CD4-positive, alpha-beta T cell treated with Interleukin-6 at 100 ng/mL for 8 hours (primary cell): ENCODE measurements at places on chromosomes 6 and 20.

GRCh38 chr6:16819752-16820151 is 58.5 kb upstream of the ATXN1 start:
- DNase-seq: no peak

DNA sequence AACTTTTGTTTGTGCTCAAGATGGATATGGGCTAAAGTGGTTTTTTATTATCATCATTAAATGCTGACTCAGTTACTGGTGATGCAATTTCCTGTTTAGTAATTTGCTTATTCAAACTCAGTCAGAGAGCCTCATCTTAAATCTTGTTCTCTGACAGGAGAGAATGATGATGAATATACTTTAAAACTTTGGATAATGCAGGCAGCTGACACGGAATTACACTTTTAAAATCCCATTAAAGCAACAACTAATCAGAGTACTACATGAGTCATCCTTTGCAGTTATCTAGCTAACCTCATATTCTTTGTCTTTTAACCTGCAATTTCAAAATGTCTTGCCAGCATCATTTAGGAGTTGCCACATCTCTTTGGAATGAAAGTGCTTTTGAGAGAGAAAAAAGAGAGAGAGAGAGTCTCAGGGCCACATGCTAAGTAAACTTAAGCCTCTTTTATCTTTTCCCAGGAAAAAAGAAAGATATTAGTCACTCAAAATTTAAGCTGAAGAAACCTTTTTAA is 9.2 kb upstream of the C6orf141 start:
- DNase-seq: no peak

DNA sequence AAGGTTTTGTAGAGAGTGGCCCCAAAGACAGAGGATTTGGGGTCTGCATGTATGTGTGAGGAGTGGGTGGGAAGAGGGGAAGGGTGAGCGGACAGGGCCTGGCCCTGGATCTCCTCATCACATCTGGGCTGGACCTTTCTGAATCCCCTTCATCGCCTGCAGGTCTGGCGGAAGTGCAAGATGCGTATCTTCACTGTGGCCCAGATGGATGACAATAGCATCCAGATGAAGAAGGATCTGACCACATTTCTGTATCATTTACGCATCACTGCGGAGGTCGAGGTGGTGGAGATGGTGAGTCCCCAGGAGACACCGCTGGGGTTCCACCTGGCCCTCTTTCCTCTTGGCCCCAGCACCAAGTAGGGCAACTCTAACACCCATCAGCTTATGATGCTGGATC is 24.4 kb downstream of the SLC12A5 start:
- DNase-seq: no peak

DNA sequence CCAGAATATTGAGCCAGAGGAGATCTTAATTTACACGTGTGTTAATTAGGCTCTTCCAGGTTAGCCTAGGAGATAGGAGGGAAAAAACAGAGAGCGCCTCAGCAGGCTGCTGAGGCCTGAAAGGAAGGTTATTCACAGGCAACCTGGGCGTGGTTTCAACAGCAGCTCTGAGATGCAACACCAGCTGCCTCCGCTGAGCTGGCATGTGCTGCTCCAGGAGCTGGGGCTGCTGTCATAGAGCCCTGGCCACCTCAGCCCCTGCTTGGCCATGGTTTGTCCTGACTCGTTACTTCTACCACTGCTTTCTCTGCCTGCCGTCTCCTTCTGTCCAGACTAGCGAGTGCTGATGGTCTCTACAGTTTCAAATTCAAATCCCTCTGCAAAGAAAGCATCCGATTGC is 32.4 kb upstream of the RPP40 start:
- DNase-seq: no peak

DNA sequence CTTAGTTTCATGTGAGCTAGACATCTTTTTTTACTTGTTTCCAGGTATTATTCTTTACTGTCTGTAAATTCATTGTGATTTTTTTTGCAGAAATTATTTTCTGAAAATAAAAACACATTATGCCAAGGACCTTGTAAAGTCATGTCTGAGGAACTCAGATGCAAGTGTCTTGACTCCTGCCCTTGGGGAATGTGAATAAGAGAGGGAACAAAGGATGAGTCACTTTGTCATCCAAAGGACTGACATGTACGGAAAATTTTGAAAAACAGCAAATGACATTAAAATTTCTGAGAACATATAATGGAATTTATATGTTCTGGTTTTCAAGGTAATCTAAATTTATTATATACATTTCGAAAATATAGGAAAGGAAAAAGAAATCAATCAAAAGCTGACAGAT is 660.4 kb downstream of the CD109 start:
- DNase-seq: no peak

GRCh38 chr6:118992186-118992795 is 57.3 kb upstream of the MCM9 start:
- DNase-seq: no peak

- DNase-seq: no peak
Observed at GRCh38 chr6:106586815-106587415, 42.4 kb downstream of the RTN4IP1 start.

GRCh38 chr20:59322585-59323454 is 22.4 kb downstream of the EDN3 start:
- DNase-seq: no peak

DNA sequence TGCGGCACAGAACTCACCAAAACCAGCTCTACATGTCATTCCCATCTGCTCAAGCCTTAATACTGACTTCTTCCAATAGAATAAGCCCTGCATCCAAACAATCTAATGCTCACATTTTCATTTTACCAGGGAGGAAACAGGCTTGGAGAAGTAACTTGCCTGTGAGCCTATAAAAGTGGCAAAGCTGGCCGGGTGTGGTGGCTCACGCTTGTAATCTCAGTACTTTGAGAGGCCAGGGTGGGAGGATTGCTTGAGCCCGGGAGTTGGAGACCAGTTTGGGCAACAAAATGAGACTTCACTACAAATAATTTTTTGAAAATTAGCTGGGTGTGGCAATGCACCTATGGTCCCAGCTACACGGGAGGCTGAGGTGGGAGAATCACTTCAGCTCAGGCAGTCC is 133.7 kb downstream of the LY86 start:
- no peak for DNase-seq

GRCh38 chr20:48875914-48876240 is 45.6 kb upstream of the ARFGEF2 start:
- DNase-seq: no peak

- DNase-seq: no peak
Observed at GRCh38 chr6:23655525-23655924, 470.5 kb upstream of the NRSN1 start.

- no peak for DNase-seq
Observed at GRCh38 chr6:110786696-110787095, 28.6 kb downstream of the CDK19 start.

- DNase-seq: peak; percentile 65
Observed at GRCh38 chr6:119078376-119079282, at the start of gene FAM184A. Gene FAM184A, minus strand, starts transcription at chr6:119078664. Its CDS starts 365 bp downstream, at chr6:119078299.

GRCh38 chr6:53994201-53994600 is 117.0 kb upstream of the MLIP start:
- no peak for DNase-seq

DNA sequence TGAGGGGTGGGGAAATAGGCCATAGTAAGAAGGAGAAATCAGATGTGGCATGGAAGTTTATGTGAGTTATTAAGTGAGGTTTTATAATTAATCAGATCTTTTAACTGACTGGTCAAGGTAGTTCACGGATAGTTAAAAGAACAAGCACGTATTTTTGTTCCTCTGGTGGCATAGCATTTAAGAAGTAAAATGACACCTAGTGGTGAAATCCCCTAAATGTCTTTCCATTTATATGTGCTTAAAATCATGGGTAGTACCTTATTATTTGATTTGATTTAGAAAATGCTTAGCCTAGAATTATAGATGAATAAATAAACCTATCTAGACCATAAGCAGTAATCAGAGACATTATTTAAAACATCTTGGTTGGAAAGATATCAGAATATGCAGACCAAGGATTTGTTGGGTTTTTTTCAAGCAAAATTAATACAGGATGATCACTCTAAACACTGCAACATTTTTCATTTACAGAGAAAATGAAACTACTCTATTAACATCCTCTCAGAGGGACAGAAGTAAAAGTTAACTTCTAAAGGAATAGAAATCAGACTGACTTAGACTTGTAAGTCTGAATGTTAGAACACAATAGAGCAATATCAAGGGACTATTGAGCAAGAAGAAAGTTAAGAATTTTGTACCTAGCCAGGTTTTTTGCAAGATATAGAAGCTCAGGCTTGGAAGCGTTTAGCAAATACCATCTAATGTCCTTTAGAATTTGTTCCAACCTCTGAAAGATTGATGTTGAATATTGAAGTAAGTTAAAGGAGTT is 81.1 kb downstream of the STXBP5 start:
- peak; percentile 16 for DNase-seq

DNA sequence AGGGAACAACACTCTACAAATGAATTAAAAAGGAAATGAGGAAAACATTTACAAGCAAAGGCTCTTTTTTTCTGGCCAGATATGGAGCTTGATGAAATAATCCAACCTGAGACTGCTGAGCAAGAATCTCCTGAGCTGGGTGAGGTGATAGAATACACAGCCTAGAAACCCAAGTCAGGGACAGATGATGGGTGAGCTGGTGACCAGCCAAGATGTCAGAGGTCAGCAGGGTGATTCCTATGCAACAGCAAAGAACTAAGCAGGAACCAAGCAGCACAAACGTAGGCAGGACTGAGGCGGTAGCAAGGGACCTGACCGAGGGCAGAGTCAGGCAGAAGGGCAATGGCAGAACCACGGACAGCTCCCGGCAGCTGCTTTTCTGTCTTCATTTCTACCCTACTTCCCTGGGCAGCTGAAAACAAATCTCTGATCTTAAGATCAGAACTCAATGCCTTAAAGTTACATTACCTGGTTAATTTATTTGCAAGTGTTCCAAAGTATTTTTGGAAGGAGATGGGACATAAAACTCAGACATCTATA is 75.1 kb downstream of the CDC40 start:
- DNase-seq: no peak

- DNase-seq: no peak
Observed at GRCh38 chr6:41462033-41462432, 84.1 kb upstream of the FOXP4 start.
